ENCODE measurements at places on chromosomes 16 and 17.

- no peak for DNase-seq
These were observed 4.4 kb upstream of the SCPEP1 start for GRCh38 chr17:56973520-56973919.

- DNase-seq, result no peak
These were observed 16.4 kb downstream of the C16orf74 start for GRCh38 chr16:85734311-85735017.

DNA sequence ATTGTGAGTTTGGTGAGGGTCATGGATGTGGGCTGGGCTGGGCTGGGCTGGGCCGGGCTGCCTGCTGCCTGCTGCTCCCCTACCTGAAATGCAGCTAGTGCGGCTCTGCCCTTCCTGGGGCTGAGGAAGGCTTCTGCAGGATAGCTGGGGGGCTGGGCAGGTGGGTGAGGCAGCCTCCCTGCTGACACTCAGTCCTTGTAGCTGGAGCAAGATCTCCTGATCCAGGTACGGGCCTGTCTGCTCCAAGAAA lies 4.7 kb downstream of the RPL13 start:
- DNase-seq, result no peak

DNA sequence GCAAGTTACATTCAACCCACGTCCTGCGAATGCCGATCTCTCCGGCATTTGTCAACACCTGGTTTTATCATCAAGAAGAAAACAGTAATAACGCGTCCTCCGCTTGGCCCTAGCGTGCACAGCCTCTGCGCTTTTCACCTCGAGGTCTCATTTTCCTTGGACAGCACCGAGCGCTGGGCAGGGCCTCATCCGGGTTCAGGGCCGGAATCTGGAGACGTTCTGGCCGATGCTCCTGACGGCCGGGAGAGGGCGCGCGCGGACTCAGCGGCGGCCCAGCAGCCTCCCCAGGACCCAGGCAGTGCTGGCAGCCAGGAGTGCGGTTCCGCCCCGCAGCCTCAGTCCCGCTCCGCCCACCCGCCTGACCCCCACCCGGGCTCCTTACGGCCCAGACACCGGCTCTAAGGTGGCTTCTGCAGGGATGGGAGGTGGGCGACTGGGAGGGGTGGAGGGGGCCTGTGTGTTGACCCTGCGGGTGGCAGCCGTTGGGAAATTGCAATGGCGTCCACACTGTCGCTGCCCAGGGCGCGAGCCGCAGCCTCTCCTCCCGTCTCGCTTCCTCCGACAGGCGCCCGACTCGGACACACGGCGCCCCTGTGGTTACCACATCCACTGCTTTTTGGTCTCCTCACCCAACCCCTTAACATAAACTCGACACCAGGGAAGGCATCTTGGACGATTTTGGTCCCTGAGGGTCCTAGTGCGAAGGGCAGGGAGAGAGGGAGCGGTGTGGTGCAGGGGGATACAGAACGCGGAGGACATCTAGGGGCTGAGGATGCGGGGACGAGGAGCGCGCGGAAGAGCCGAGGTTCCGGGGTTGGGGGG lies 7.4 kb upstream of the FLYWCH1 start:
- peak; percentile 65 for DNase-seq

GRCh38 chr16:69078073-69078472 lies 27.4 kb upstream of the HAS3 start:
- DNase-seq, result no peak

- no peak for DNase-seq
These were observed 22.7 kb upstream of the PPM1D start for GRCh38 chr17:60577147-60577915.

DNA sequence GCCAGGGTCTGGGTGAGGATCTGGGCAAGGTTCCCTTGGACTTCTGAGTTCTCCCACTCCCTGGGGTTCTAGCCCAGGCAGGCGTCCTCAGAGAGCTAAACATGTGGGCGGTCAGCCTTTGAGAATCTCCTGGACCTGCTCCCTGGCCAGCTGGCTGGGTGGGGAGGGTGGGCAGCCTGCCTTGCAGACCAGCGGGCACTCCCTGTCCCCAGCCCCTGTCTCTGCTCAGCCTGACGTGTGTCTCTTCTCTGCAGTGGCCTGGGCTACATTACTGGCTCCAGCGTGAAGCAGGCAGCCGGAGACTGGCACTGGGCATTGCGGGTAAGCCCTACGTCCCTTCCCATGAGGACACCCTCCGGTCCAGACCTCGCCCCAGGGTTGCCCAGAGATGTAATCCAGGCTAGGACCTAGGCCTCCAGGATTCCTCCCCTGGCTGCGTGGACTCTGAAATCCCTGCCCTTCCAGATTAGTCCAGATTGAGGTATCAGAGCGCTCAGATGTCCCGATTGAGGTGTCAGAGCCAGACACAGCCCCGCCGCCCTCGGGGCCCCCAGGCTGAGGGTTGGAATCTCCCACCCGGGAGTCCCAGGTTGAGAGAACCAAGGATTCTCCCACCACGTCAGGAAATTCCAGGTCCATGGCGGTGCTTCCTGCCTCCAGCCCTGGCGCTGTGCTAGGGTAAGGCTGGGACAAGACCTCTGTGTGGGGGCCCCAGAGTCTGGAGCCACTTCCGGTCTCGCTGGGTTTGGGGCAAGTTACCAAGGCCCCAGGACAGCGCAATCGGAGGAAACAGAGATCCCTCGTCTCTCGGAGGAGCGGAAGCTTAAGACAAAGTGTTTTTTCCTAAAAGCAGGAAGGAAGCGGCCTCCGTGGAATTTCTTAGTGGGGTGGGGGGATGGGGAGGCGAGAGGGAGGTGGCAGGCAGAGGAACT lies 24.1 kb downstream of the MYBBP1A start:
- DNase-seq, result no peak

DNA sequence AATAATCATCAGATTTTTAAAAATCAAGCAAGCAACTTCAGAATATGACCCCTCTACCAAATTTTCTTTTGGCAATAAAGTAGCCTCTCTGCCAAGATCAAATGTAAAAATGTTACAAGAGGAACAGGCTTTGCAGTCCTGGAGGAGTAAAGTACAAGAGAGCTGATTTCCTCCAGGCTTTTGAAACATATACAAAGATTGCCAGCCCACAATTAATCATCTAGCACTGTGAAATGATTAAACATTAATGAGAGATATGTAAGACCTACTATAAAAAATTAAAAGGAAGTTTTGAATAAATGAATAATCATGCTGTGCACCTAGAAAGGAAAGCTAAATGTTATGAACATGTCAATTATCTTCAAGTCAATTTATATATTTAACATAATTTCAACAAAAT lies 26.3 kb downstream of the TXNDC11 start:
- DNase-seq, result no peak

DNA sequence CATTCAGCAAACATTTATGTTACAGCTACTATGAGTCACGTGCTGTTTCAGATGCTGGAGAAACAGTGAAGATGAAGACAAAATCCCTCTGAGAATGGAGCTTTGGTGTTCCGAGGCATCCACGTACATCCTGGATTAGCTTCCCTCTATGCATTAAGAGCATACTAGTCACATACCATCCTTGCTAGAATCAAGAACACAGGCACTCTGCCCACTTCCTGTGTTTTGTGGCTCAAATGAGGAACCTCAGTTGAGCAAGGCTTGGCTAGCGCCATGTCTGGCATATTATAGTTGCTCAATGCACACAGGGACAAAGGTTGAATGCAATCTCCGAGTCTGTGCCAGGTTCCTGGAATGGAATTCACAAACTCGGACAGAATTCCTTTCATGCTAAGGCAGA lies 297.5 kb downstream of the XYLT1 start:
- no peak for DNase-seq

- DNase-seq, result no peak
These were observed 8.1 kb downstream of the CES4A start for GRCh38 chr16:66996324-66996982.

GRCh38 chr17:68565661-68566441 lies 35.3 kb downstream of the FAM20A start:
- no peak for DNase-seq

GRCh38 chr16:14513389-14514107 lies 116.5 kb downstream of the PARN start:
- DNase-seq, result no peak

DNA sequence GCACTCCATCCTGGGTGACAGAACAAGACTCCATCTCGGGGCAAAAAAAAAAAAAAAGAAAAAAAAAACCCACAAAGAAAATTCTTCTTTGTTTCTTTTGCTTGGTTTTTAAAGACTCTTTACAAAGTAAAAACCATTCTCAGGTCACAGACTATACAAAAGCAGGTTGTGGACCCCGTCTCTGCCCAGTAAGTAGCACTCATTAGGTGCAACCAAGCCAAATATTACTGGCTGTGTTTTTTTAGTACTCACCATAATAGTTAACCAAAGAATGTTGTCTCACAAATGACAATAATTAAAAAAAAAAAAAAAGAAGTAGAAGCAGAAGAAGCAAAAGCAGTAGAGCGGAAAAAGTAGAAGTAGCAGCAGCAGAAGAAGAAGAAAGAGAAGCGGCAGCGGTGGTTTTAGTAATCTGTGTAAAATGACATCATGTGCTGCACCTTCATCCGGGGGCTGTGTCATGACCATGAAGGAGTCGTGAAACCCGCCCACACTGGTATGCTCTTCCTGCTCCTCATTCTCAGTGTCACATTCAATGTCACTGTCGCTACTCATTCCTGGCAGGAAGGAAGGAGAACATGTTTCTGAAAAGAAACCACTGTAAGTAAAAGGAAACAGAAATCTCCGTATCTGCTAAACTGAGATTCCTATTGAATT lies 105.4 kb downstream of the TRIM37 start:
- peak; percentile 48 for DNase-seq

DNA sequence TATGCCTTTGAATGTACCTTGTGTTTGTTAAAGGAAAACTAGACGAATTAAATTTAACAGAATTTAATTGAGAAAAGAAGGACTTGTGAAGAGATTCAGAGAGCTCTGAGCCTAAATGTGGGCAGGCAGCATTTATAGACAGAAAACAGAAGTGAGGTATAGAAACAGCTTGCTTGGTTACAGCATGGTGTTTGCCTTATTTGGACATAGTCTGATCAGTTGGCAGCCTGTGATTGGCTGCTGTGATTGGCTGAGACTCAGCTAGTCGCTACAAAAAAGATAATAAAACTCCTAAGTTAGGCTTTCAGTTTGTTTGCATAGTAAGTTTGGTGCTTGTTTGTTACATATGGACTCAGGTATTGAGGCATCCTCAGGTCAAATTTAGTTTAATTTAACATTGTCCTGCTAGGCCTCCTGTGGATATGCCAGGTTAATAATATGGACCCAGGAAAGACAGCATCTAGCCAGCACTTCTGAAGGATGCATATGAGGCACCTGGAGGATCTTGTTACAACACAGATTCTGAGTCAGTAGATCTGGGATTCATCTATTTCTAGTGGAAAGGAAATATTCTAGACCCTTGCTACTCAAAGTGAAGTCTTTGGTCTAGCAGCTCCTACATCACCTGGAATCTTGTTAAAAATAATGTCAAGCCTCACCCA lies 43.4 kb downstream of the SLFN5 start:
- DNase-seq, result no peak

- DNase-seq, result no peak
These were observed 221.7 kb downstream of the RPTOR start for GRCh38 chr17:80766290-80766855.

GRCh38 chr16:22763437-22764080 lies 50.4 kb upstream of the HS3ST2 start:
- DNase-seq, result no peak

DNA sequence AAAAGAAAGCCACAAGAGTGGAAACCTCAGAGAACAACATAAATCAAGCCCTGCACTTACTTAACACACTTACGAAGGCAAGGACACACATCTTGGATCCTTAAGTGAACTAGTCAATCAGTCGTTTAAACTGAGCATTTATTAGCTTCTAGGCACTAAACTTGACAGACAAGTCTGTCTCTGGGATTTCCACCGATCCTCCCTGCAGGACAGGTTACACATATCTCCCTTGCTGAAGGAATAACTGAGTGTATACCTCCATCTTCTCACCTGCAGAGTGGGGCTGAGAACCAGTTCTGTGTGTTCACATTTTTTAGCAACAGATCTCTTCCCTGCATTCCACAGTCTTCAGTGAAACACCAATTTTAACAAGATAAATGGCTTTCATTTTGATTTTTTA lies 8.9 kb downstream of the GP2 start:
- DNase-seq, result no peak

GRCh38 chr17:6796887-6797490 lies 21.0 kb downstream of the FBXO39 start:
- no peak for DNase-seq

DNA sequence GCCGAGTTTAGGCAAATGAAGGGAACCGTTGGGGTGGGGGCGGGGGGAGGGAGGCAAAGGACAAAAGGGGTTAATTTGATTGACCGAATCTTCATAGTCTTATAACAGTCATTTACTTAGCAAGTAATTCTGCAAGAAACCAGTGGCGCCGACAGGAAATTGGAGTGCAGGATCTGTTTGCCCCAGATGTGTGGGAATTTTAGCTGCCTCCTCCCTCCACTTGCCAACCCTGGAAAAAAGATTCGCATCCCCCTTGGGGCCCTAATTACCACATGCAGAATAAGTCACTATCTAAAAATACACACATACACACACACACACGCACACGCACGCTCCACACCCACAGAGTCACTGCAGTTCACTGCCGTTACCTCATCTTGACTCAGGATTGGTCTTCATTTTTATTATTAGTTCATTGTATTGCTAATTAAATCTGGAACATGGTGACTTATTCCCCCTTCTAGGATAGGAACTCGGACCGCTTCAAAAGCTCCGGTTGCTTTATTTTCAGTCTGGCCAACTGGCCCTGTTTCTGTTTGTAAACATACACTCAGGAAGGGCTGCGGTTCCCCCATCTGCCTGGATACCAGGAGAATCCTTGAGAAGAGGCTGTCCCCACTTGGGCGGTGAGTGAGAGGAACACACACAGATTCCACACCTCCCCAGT lies 241.6 kb upstream of the SALL1 start:
- DNase-seq, result no peak

GRCh38 chr17:51419476-51419875 lies 159.1 kb downstream of the UTP18 start:
- no peak for DNase-seq

DNA sequence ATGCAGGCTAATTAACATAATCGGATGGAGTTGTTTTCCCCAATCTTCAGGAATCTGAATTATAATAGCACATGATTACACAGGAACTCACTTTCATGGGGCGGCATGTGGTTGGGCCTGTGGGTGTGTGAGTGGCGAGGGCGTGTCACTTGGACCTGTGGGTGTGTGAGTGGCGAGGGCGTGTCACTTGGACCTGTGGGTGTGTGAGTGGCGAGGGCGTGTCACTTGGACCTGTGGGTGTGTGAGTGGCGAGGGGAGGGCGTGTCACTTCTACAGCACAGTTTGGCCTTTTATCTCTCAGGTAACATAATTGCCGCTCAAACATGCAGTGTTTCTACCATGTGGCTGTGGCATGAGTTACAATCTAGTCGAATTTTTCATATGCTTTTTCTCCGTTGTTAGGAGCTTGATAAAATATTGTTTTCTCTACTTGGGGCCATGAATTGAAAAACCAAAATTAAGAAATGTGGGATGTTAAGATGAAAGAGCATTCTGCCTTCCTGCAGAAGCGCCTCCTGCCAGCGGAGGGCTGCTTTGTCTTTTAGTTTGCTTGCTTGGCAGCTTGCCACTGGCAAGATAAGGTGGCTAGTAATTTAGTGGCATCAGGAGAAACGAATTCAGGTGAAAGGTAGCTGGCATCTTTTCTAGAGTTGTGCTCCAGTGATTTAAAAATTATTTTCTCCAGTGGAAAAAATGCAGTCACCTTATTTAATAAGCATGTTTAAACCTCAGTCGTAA lies 36.2 kb downstream of the USP10 start:
- DNase-seq, result no peak

GRCh38 chr17:10059684-10060211 lies 138.7 kb downstream of the GAS7 start:
- no peak for DNase-seq

GRCh38 chr16:72125635-72126428 lies 32.2 kb downstream of the DHX38 start:
- DNase-seq, result no peak

All from stimulated activated CD8-positive, alpha-beta memory T cell treated with anti-CD3 and anti-CD28 coated beads, Interleukin-4, amount 100 ng/mL, for 24 hours (primary cell).